Dermis blood vessel endothelial cell (primary cell): ENCODE measurements at places on chromosomes 2 and 18. TPM values are rescaled to one million over a fixed set of nuclear protein-coding genes. Genes with fewer than 3 reads are reported as not detected.

The HOXD12 gene
- total RNA-seq = not detected in 2 replicates

The GATA6 gene
- total RNA-seq = 0.51 and 0.98 TPM in 2 replicates

The GKN2 gene
- not detected in 2 replicates for total RNA-seq

The SFTPB gene
- total RNA-seq = not detected in 2 replicates

The RAX gene
- not detected in 2 replicates for total RNA-seq

The ITGA4 gene
- total RNA-seq = 0.60 and 1.0 TPM in 2 replicates

The CEP192 gene
- total RNA-seq = 34.0 and 43.6 TPM in 2 replicates

The ABI2 gene
- total RNA-seq = 23.7 and 40.0 TPM in 2 replicates

The POTEI gene
- total RNA-seq = 0.34 and 0.51 TPM in 2 replicates
